Colonic mucosa (tissue), 4 donors: ENCODE measurements at places on chromosomes 6 and 20. TPM values are rescaled to one million over a fixed set of nuclear protein-coding genes. Genes with fewer than 3 reads are reported as not detected.

DNA sequence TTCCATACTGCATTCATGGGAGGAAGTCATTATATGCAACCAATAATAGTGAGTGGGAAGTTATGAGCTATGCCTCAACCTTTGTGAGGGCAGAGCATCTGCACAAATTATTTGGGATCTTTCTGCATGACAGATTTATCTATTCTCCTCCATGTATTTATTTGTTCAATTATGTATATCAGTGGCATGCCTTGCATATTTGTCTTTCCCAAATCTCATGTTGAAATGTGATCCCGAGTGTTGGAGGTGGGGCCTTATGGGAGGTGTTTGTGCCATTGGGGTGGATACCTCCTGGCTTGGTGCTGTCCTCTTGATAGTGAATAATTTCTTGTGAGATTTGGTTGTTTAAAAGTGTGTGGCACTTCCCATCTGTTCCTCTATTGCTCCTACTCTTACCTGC, 1246.0 kb upstream of the CITED2 start:
- H3K4me1 ChIP-seq: no peaks in the 10 kb centered on the region
- no peaks in the 10 kb centered on the region for H3K27me3 ChIP-seq
- no peaks in the 10 kb centered on the region for H3K36me3 ChIP-seq
- no peak overlapping the region for H3K27ac ChIP-seq

DNA sequence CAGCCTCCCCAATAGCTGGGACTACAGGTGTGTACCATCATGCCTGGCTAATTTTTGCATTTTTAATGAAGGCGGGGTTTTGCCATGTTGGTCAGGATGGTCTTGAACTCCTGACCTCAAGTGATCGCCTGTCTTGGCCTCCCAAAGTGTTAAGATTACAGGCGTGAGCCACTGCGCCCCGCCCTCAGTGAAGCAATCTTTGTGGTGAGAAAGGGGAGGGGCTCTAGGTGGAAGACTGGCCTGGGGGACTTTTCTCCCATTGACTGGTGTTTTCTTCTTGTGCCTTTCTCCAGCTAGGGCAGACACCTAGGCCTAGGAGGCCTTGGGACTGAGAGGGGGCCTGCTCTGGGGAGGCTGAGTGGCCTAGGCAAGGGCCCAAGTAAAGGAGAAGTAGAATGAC, 84.1 kb downstream of the DNAAF9 start:
- H3K27me3 ChIP-seq: no peaks in the 10 kb centered on the region
- no peaks in the 10 kb centered on the region for H3K36me3 ChIP-seq
- no peaks in the 10 kb centered on the region for H3K4me1 ChIP-seq
- no peak overlapping the region for H3K4me3 ChIP-seq

DNA sequence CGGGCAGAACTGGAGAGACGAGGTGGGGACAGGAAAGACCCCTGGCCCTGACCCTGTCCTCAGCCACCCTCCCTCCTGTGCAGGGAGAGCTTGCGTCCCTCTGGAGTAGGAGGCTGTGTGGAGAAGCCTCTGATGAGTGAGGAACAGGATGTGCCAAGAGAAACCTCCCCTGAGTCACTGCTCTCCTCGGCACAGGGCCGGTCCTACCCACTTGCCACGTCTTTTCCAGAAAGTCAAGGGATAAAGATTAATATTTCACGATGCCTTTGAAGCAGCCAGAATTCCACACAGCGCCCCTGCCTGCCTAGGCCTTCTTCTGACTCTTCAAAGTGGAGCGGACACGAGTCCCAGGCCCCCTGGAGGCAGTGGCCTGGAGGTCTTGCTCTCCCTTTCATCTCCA, 34.9 kb upstream of the THBS2 start:
- no peaks in the 10 kb centered on the region for H3K4me1 ChIP-seq
- H3K4me3 ChIP-seq: no peak overlapping the region
- H3K36me3 ChIP-seq: no peaks in the 10 kb centered on the region
- no peak overlapping the region for H3K27ac ChIP-seq

DNA sequence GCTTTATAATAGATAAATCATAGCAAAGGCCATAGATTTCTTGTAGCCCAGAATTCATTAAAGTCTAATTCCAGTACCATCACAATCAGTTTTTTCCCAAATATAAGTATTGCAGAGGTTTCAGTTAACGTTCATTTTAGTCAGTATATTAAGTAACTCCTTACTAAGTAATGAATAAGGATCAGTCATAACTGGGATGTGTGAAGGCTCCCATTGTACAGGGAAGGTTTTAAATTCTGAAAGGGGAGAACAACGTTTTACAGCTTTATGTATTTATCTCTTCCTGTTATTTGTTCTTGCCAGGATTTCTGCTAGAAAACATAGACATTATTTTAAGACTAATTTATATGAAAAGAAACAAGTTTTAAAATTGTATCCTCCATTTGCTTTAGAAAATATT, 215.5 kb upstream of the LAMP5 start:
- H3K27me3 ChIP-seq: no peaks in the 10 kb centered on the region
- no peak overlapping the region for H3K27ac ChIP-seq
- no peak overlapping the region for H3K4me3 ChIP-seq
- no peaks in the 10 kb centered on the region for H3K36me3 ChIP-seq
- no peaks in the 10 kb centered on the region for H3K4me1 ChIP-seq
- DNase-seq: no peak

- no peak overlapping the region for H3K4me3 ChIP-seq
- no peak overlapping the region for H3K27ac ChIP-seq
- no peaks in the 10 kb centered on the region for H3K27me3 ChIP-seq
Measured at GRCh38 chr6:41269716-41270115, 16.8 kb downstream of the TREM1 start.

DNA sequence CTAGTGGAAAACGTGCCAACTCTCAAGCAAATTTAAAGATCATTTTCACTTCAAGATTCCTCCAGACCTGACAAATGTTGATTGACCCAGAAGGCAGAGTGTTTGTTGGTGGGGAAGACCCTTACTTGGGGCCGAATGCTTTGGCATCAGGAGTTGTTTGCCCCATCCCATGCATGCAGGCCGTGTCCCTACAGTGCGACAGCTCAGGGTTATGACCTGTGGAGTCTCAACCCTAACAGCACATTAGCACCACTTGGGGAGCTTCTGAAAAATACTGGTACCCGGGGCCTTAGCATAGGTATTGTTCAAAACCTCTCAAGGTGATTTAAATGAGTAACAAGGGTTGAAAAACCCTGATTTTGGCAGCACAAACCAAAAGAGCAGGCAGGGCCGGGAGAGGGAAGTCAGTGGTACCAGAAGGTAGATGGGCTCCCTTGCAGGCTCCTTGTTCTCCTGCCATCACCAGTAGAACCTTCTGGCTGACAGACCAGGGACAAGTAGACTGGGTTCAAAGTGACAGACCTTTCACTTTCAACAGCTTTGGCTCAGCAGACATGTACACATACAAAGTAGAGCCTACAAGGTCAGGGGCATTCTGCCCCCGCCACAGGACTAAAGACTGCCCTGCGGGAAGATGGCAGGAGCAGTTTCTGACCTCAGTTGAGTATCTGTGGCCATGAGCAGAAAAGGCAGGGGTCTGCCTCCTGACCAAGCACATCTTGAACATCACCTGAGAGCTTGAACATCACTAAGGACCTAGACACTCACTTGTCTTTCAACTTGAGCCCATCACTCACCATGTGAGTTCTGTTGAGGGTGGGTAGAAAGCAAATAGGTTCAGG, 39.6 kb downstream of the PLCG1 start:
- H3K4me3 ChIP-seq: no peak overlapping the region
- peaks cover 5% of the 10 kb centered on the region for H3K36me3 ChIP-seq
- H3K4me1 ChIP-seq: no peaks in the 10 kb centered on the region
- H3K27me3 ChIP-seq: no peaks in the 10 kb centered on the region
- DNase-seq: no peak

GRCh38 chr6:10403385-10404106, 11.3 kb downstream of the TFAP2A start:
- peak overlapping the region; percentile 41 for H3K4me3 ChIP-seq
- DNase-seq: no peak
- H3K27me3 ChIP-seq: peaks cover 17% of the 10 kb centered on the region
- H3K27ac ChIP-seq: no peak overlapping the region
- no peaks in the 10 kb centered on the region for H3K4me1 ChIP-seq

RNF182 gene
- total RNA-seq: not detected

SMIM8 gene
- total RNA-seq: 8.9 TPM

SLC4A11 gene
- 2.6 TPM for total RNA-seq
